NCI-H1105 (cell line): ENCODE measurements at places on chromosomes 13 and 19.

DNA sequence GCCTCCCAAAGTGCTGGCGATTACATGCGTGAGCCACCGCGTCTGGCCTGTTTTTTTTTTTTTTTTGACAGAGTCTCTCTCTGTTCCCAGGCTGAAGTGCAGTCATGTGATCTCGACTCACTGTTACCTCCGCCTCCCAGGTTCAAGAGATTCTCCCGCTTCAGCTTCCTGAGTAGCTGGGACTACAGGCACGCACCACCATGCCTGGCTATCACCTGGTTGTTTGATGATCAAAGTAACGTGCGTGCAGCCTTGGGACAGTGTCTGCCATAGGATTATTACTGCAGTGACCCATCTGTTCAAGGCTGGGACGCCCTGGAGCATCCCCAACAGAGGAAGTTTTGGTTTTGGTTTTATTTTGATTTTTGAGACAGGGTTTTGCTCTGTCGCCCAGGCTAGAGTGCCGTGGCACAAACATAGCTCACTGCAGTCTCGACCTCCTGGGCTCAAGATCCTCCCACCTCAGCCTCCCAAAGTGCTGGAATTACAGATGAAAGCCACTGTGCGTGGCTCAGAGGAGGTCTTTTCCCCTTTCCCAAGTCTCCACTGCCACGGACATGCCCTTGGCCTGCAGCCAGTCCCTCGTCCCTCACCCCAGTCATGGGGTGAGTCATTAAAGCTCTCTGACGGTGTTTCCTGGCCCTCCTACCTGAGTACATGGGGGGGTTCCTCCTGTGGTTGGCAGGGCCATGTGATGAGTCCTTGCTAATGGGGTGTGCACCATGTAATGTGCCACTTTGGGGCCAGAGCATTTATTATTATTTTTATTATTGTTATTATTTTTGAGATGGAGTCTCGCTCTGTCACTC, 65.6 kb downstream of the IER2 start:
- no peak for DNase-seq

- no peak for DNase-seq
Measured at GRCh38 chr13:114298866-114299265, 15.4 kb upstream of the CHAMP1 start.

- DNase-seq = no peak
Measured at GRCh38 chr19:1969176-1970002, 28.4 kb downstream of the CSNK1G2 start.

DNA sequence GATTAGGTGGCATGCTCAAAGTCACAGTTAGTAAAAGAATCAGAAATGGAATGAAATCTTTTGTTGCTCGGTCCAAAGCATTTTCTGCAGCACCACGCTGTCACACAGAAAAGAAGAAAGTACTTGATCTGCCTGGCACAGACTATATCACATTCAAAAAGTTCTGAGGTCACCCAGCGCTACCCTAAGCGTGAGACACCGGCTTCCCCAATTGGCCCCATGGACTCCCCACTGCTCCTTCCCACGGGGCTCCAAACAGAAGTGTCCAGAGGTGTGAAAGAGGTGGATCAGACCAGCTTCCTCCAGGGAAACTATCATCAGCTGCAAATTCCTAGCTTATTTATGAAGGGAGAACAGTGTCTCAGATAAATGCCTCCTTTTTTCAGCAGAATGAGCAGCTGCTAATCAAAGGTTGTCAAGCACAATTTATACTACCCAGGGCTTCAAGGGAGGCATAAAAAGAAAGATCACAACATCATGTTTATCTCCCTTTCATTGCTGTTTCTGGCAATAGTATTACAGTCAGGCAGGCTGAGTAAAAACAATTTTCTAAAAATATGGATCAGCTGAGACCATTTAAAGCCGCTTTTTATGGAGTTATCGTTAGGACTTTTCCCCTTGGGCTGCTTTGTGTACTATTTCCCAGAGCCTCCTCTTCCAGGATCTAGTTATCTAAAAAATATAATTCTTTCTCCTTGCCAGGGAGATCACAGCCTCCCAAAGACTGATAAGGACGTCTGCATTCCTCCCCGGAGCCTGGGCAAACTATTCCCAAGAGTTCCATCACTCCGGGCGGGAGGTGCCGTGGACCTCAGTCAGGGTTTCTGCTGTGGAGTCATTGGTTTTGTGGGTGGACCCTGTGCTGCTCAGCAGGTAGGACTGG, 208.0 kb downstream of the LHFPL6 start:
- DNase-seq = no peak
